ENCODE measurements at places on chromosomes 6 and 20. TPM values are rescaled to one million over a fixed set of nuclear protein-coding genes. Genes with fewer than 3 reads are reported as not detected.

- DNase-seq, result no peak
These were observed 90.9 kb upstream of the MC3R start for GRCh38 chr20:56157530-56158203.

DNA sequence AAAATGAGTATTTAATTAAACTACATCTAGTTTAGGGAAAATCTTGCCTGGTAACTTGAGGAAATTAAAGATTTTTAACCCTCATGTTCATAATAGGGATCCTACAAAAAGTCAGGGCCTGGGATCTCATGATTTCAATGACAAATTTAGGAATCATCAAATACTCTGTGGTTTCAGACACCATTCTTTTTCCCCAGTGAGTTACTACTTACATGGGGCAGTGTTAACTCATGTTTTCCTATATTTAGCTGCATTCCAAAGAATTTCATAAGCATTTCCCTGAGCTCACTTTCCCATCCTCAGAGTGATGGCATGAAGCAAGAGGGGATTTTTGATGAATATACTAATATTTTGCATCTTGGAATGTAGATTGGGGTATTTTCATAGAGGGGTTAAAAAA is 321.7 kb downstream of the CENPW start:
- no peak for DNase-seq

- no peak for DNase-seq
These were observed 12.5 kb downstream of the JAG1 start for GRCh38 chr20:10661261-10661660.

GRCh38 chr6:94862112-94862511 is 715.2 kb upstream of the MANEA start:
- DNase-seq, result no peak

Gene GNAS-AS1
- total RNA-seq, result 0.81 TPM

Measured in thoracic aorta (tissue), 2 donors.